ENCODE measurements at places on chromosomes 2 and 18.

DNA sequence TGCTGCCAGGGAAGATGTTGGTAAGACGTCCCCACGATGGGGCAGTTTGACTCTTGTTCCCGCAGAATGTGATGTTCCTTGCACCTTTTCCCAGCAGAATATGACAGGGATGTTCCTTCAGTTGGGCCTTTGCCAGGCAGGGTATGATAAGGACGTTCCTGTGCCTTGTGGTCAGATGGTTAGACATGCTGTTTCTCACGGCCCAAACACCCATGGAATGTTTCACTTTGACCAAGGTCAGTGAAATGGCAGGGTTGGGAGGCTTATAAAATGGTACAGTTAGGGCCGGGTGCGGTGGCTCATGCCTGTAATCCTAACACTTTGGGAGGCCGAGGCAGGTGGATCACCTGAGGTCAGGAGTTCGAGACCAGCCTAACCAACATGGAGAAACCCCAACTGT is 40.3 kb upstream of the YPEL5 start:
- no peak for DNase-seq

- DNase-seq, result no peak
Measured at GRCh38 chr2:190722061-190722759, 73.3 kb downstream of the NAB1 start.

- DNase-seq, result no peak
Measured at GRCh38 chr2:105791229-105791628, 46.5 kb downstream of the NCK2 start.

GRCh38 chr2:132037527-132038178 is 124.1 kb downstream of the ANKRD30BL start:
- DNase-seq, result no peak

- peak; percentile 31 for DNase-seq
Measured at GRCh38 chr2:150486539-150487484, 655 bp downstream of the RND3 start.

- peak; percentile 42 for DNase-seq
Measured at GRCh38 chr18:23135550-23136325, 453 bp downstream of the CABLES1 start.

GRCh38 chr2:211270257-211270656 is 713.9 kb downstream of the CPS1 start:
- no peak for DNase-seq

GRCh38 chr2:101464841-101465240 is 10.1 kb downstream of the RFX8 start:
- DNase-seq, result no peak

- DNase-seq, result no peak
Measured at GRCh38 chr2:1708476-1709334, 35.6 kb downstream of the PXDN start.

DNA sequence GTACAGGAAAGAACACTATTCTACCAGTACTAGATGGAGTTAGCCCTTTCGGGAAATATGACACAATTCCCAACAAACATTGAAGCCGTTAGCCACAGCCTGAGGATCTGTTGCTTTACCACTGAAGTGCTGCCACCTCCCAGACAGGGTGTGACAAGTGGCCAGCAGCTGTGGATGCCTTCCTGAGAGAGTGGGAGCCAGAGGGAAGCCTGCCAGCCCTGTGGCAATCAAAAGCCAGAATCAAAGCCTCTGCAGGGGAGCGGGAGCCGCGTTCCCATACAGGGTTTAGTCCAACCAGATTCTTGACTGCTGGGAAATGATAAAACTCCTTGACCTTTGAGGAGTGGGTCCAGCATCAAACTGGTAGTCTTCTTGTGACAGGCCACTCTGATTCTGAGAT is 38.0 kb downstream of the SLC4A1AP start:
- DNase-seq, result peak; percentile 62

DNA sequence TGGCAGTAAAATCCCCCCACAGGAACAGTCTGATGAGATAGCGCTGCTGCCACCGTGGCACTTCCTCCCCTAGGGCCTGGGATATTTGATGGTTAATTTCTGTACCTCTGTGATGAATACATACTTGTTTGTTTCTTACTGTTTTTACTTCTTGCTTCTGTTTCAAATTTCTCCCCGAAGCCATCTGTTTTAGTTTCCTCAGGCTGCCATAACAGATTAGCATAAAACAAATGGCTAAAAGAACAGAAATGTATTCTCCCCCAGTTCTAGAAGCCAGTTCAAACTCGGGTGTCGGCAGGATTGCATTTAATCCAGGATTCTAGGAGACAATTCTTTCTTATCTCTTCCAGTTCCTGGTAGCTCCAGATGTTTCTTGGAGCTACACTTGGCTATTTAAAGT is 435.9 kb downstream of the DSEL start:
- no peak for DNase-seq

DNA sequence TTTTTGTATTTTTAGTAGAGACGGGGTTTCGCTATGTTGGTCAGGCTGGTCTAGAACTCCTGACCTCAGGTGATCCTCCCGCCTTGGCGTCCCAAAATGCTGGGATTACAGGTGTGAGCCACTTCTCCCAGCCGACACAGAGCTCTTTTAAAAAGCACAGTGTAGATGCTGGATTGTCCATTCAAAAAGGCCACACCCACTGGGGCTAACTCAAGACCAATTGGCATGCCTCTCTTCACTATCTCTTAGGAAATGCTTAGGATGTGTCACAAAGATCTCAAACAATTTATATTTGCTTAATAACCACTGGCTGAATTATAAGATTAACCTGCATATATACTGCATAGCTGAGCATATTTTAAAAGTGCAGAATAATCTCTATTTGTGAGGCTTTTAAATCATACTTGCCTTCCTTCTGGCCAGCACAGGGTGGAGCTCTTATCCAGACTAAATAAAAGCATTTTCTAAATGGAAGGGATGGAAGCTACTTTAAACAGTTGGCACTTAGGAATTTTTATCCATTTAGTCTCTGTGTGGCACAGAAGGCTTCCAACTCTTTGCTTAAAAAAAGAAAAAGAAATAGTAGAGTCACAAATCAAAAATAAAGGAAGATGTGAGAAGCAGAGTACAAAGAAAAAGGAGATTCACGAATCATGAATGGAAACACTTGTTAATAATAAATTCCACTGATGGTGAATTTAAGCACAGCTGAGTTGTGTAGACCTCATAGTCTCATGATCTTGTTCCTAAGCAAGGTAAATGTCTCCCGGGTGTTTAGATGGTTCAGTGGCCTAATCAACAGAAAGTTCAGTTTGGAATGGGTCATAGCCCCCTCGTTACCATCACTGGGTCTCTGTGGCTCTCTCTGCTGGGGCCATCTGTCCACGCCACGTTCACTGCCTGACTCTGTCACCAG is 22.4 kb downstream of the CRYGD start:
- DNase-seq, result no peak

DNA sequence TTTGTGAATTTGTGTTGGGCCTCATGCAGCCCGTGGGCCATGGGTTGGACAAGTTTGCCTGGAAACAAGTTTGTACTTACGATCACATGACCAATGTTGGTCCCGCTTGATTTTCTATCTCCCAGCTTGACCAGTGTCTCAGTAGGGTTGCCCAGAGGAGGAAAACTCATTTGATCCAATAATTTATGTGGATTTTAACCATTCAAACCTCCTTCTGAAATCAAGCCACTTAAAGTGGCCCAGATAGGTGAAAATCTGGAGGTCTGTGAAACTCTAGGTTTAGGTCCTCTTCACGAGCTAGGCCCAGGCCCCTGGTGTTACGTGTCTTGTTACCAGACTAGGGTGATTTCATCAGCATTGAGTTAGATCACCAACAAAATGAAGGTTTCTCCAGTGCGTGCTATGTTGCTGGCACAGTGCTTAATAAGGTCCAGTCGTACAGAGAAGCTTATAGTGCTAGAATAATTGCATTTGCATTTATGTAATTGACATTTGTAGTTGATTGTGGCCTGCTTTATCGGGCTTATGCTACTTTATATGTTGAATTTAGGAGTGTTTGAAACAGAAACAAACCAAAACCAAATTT is 4.4 kb downstream of the ACTR2 start:
- DNase-seq, result no peak

GRCh38 chr2:2836343-2837070 is 505.4 kb upstream of the MYT1L start:
- no peak for DNase-seq

- no peak for DNase-seq
Measured at GRCh38 chr18:43158381-43158780, 42.9 kb upstream of the RIT2 start.

DNA sequence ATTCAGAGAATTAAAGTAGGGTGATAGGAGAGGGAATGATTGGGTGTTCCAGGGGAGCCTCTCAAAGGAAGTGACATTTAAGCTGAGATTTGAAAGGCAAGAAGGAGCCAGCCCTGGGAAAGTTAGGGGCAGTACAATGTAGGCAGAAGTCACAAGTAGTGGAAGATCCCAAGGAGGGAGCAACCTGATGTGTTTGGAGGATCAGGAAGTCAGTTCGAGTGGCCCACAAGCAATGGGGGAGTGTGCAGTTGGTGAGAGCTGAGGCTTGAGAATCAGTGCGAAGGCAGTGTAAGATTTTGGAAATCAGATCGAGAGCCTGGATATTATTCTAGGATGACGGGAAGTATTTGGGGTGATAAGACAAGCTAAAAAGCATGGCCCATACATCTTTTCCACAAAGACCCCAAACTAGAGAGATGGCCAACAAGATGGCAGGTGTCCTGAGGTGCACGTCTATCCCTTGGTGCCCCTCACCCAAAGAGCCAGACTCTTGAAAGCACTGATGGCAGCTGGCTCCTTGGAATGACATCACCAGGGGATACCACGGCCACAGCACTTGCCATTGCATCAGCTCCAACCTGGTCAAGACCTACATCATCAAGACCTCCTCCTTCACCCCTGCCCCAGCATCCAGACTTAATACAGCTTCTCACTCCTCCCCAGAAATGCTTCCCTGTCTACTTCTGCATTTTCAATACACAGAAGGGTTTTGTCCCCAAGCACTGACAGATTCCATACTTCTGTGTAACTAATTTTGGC is 127.3 kb downstream of the BCL2 start:
- no peak for DNase-seq

DNA sequence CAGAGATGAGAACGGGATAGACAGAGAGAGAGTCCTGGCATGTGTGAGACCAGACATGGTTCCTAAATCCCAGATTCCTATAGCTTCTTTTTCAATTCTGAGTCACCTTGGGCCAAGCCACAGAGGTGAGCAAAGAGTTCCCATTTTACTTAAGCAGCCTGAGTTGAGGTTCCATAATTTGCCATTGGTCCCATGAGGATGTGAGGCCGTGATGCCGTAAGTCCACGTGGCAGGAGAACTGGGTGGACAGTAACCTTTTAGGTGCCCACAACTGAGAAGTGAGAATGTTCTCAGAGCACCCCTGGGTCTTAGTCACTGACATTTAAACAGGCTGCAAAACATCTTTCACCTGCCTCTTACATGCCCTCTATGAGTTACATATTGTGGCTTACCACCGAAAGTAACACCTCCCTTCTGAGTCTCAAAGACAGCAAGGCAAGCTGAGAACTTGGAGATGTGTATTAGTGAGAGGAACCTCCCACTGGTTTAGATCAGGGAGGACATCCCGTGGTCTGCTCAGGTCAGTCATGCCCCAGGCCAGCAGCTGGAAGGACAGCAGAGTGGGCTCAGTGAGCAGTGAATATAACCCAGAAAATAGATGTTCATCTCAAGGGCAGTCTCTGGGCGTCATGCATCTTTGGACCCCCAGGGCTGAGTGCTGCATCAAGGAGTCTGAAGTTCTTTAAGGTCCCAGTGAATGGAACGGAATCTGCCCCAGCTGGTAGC is 127.9 kb upstream of the LGALSL start:
- DNase-seq, result no peak

- no peak for DNase-seq
Measured at GRCh38 chr2:239578381-239578780, 177.6 kb upstream of the HDAC4 start.

DNA sequence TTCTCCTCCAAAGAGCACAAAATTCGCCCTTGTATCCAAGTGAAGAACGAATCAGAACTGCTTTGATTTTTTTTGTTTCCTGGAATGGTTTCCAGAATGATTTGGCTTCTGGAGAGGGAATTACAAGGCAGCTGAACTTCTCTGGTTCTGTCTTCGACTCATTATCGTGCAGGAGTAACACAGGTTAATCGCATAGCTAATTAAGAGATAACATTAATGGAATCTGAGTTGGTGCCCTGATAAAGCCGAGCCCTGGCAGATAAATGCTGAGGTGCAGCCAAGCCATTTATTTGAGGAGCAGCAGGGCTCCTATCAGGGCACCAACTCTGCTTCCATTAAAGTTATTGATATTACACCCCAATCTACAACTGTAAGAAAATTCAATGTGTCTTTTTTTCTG is 433.7 kb downstream of the ZNF521 start:
- DNase-seq, result no peak

DNA sequence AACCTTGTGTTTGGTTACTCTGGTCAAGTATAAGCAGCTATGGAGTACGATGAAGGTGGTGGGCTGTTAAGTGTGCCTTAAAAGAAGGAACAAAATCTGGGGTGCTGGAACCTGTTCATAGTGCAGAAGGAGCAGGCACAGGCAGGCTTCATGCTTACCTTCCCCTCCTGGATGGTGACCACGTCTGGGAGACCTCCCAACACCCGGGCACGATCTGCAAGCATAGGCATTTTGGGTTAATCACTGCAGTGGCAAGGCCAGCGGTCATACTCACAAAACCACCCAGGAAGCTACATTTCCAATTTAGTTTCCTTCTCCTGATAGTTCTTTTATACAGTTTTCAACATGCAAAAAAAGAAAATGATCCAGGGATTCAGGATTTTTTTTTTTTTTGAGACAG is 58.7 kb upstream of the LPIN2 start:
- DNase-seq, result no peak

DNA sequence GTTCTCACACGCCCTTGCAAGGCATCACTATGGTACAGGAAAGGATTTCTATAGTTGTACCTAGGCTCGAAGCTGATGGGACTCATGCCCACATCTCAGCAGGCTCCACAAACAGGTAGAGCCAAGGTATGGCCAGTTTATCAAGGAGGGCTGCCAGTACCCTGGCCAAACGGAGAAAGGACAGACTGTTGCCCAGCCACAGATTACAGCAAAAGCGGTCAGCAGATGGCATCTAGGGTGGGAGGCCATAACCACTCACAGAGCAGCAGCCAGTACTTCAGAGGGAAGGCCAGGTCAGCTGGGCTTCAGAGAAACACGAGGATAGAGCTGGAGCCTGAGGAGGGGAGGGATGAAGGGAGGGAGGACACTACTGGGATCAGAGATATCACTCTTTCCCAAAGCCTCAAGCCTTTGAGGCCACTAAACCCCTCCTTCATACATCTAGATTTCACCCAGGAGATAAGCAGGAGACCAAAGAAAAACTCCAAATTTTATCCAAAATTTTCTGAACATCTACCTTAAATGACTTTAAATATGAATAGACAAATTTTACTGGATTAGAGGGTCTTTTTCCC is 904.2 kb upstream of the NXPH2 start:
- DNase-seq, result no peak

GRCh38 chr2:100588071-100588786 is 25.4 kb downstream of the PDCL3 start:
- DNase-seq, result no peak

All from Caco-2 (cell line).